CD8-positive, alpha-beta memory T cell (primary cell): ENCODE measurements at places on chromosomes 2 and 18.

GRCh38 chr2:43155851-43156411 lies 70.5 kb downstream of the ZFP36L2 start:
- H3K4me1 ChIP-seq = peaks cover 70% of the 10 kb centered on the region
- H3K4me3 ChIP-seq = no peak overlapping the region
- H3K36me3 ChIP-seq = no peaks in the 10 kb centered on the region
- no peaks in the 10 kb centered on the region for H3K27me3 ChIP-seq
- no peak overlapping the region for H3K27ac ChIP-seq

GRCh38 chr2:215363039-215363438 lies 51.2 kb downstream of the ATIC start:
- H3K27ac ChIP-seq = no peak overlapping the region
- DNase-seq = no peak
- H3K4me1 ChIP-seq = no peaks in the 10 kb centered on the region
- H3K36me3 ChIP-seq = no peaks in the 10 kb centered on the region
- no peak overlapping the region for H3K4me3 ChIP-seq

DNA sequence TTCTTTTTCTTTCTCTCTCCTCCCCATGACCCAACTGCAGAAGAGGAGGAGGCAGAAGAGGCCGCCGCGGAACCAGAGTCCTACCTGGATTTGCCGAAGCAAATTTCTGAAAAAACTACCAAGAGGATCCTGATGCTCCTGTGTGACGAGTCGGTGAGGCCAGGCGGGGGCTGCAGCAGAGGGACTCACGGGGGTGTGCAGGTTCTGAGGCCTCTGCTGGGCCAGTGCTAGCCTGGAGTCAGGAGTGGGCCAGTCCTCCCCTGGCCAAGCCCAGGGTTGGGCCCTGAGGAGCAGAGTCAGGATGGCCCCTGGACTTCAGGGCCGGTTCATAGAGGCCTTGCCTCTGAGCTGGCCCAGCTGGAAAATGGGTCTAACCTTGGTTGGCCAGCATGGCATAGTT lies 29.3 kb downstream of the OTOF start:
- H3K4me1 ChIP-seq = no peaks in the 10 kb centered on the region
- no peaks in the 10 kb centered on the region for H3K36me3 ChIP-seq
- H3K4me3 ChIP-seq = no peak overlapping the region
- H3K27me3 ChIP-seq = no peaks in the 10 kb centered on the region

- H3K27ac ChIP-seq = no peak overlapping the region
- H3K4me1 ChIP-seq = peaks cover 19% of the 10 kb centered on the region
- H3K36me3 ChIP-seq = no peaks in the 10 kb centered on the region
These were observed 48.1 kb upstream of the SIGLEC15 start for GRCh38 chr18:45777393-45777792.

DNA sequence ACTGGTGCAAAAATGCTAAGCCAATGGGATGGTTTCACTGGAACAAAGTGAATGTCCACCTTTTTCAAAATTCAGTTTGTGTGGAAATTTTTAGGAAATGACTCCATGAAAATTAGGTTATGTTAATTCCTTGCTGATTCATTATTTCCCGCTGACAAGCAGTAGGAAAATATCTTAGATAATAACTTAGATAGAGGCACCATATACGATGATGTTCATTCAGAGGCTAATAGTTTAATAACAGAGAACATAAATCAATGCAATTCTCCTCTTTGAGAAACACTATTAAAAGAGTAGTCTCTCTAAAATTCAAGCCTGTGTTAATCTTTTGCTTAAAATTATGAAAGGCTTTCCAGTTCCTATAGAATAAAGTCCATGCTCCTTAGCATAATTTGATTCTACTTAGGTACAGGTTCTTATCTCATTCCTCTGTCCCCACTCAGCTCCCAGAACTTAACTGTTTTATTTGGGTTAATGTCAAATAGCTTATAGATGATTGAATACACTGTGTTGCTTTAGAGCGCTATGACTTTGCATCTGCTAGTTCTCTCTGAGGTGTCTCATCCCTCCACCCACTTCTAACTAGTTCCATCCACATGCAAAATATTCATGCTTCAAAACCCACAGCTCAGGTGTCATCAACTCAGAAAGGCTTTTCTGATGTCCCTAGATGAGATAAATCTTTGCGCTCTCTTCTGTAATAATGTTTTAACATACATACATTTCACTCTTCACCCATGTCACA lies 503.6 kb downstream of the ERBB4 start:
- no peak overlapping the region for H3K27ac ChIP-seq
- DNase-seq = no peak
- H3K36me3 ChIP-seq = no peaks in the 10 kb centered on the region
- H3K4me1 ChIP-seq = no peaks in the 10 kb centered on the region
- no peaks in the 10 kb centered on the region for H3K27me3 ChIP-seq

- no peak overlapping the region for H3K4me3 ChIP-seq
- DNase-seq = no peak
- H3K4me1 ChIP-seq = no peaks in the 10 kb centered on the region
- no peak overlapping the region for H3K27ac ChIP-seq
- H3K36me3 ChIP-seq = no peaks in the 10 kb centered on the region
- H3K27me3 ChIP-seq = no peaks in the 10 kb centered on the region
These were observed 54.8 kb upstream of the CCDC178 start for GRCh38 chr18:33495278-33495677.

- no peaks in the 10 kb centered on the region for H3K27me3 ChIP-seq
- H3K4me3 ChIP-seq = no peak overlapping the region
- DNase-seq = peak; percentile 36
- no peaks in the 10 kb centered on the region for H3K4me1 ChIP-seq
These were observed 106.4 kb downstream of the POLE4 start for GRCh38 chr2:75064691-75065396.

GRCh38 chr2:95387358-95387757 lies 15.2 kb upstream of the FAHD2A start:
- H3K4me3 ChIP-seq = no peak overlapping the region
- no peak overlapping the region for H3K27ac ChIP-seq
- H3K27me3 ChIP-seq = no peaks in the 10 kb centered on the region
- no peaks in the 10 kb centered on the region for H3K4me1 ChIP-seq
- no peaks in the 10 kb centered on the region for H3K36me3 ChIP-seq

- DNase-seq = no peak
- peaks cover 7% of the 10 kb centered on the region for H3K4me1 ChIP-seq
- H3K4me3 ChIP-seq = no peak overlapping the region
- no peak overlapping the region for H3K27ac ChIP-seq
- H3K27me3 ChIP-seq = no peaks in the 10 kb centered on the region
These were observed 136.7 kb downstream of the LAMA3 start for GRCh38 chr18:23825978-23826405.

DNA sequence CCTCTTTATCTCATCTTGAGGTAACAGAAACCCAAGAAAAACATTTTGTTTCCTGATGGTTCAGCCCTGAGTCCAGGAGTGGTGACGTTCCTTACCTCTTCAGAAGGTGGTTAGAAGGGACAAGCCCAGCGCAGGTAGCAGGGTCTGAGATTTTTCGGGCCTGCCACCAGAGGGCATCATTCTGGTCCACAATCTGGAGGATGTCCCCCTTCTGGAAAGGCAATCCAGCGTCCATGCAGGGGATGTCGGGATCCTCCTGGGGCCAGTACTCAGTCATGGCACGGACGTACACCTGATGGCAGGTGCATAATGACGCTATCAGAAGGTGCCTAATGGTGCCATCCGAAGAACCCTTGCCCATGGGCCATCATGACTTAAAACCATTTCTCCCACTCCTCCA lies 17.7 kb downstream of the MPP4 start:
- no peaks in the 10 kb centered on the region for H3K36me3 ChIP-seq
- no peaks in the 10 kb centered on the region for H3K4me1 ChIP-seq
- H3K27me3 ChIP-seq = no peaks in the 10 kb centered on the region
- DNase-seq = no peak
- no peak overlapping the region for H3K27ac ChIP-seq

DNA sequence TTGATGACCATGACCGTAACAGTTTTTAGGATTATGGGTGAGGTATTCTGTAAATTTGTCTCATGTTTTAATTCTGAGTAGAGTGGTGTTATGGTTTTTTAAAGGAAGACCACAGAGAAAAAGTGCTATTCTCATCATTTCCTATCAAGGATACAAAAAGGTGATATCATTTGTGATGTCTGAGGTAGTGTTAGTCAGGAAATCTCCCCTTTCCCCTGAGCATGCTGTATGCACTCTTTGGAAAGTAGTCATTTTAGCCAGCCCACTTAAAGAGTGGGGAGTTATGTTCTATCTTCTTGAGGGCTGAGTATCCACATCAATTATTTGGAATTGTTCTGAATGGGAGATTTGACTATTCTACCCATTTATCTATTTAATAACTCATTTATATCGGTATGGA lies 414.2 kb upstream of the SLC14A2 start:
- H3K27ac ChIP-seq = no peak overlapping the region
- no peak for DNase-seq
- no peaks in the 10 kb centered on the region for H3K27me3 ChIP-seq
- no peaks in the 10 kb centered on the region for H3K4me1 ChIP-seq
- no peak overlapping the region for H3K4me3 ChIP-seq

DNA sequence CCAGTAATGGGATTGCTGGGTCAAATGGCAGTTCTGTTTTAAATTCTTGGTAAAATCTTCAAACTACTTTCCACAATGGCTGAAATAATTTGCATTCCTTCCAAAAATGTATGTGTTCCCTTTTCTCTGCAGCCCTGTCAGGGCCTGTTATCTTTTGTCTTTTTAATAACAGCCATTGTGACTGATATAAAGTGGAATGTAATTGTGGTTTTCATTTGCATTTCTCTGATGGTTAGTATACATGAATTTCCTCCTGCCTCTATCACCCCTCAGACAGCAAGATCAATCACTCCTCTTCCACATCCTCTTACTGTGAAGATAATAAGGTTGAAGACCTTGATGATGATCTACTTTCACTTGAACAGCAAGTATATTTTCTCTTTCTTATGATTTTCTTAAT lies 304.8 kb upstream of the FSIP2 start:
- H3K27me3 ChIP-seq = no peaks in the 10 kb centered on the region
- no peaks in the 10 kb centered on the region for H3K4me1 ChIP-seq
- no peak overlapping the region for H3K27ac ChIP-seq
- H3K4me3 ChIP-seq = no peak overlapping the region
- peak; percentile 4 for DNase-seq
- no peaks in the 10 kb centered on the region for H3K36me3 ChIP-seq

- no peak for DNase-seq
- no peaks in the 10 kb centered on the region for H3K36me3 ChIP-seq
- H3K4me3 ChIP-seq = no peak overlapping the region
- H3K27me3 ChIP-seq = no peaks in the 10 kb centered on the region
These were observed 1.9 kb downstream of the TFPI start for GRCh38 chr2:187552381-187552780.

- H3K27ac ChIP-seq = no peak overlapping the region
- no peaks in the 10 kb centered on the region for H3K27me3 ChIP-seq
- no peak for DNase-seq
- H3K36me3 ChIP-seq = peaks cover 45% of the 10 kb centered on the region
- H3K4me3 ChIP-seq = no peak overlapping the region
- peaks cover 37% of the 10 kb centered on the region for H3K4me1 ChIP-seq
These were observed 4.2 kb downstream of the ZNF513 start for GRCh38 chr2:27376151-27376865.

- H3K4me3 ChIP-seq = no peak overlapping the region
- H3K36me3 ChIP-seq = peaks cover 8% of the 10 kb centered on the region
- no peak overlapping the region for H3K27ac ChIP-seq
These were observed 13.3 kb downstream of the TUBB6 start for GRCh38 chr18:12321333-12321732.

GRCh38 chr2:208466920-208467298 lies 60.3 kb downstream of the PTH2R start:
- H3K27ac ChIP-seq = no peak overlapping the region
- H3K4me1 ChIP-seq = no peaks in the 10 kb centered on the region
- H3K4me3 ChIP-seq = no peak overlapping the region
- DNase-seq = no peak
- no peaks in the 10 kb centered on the region for H3K36me3 ChIP-seq
- H3K27me3 ChIP-seq = no peaks in the 10 kb centered on the region

DNA sequence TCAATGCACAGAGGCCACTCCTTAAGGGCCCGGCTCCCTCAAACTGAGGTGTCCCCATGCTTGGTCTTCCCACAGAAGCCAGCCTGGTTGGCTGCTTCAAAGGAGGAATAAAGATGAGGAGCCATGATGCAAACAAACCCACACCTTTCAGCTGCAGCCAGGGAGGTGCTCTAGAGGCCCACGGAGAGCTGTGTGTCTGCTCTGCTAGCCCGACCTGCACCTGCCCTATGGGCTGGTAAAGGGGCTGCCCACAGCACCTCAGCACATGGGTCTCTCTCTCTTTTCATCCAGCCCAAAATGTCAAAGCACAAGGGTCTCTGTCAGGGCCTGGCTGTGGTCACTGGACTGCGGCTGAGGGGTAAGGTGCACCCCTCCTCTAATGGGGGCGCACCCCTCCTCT lies 132.1 kb downstream of the MSH2 start:
- no peaks in the 10 kb centered on the region for H3K36me3 ChIP-seq
- no peak overlapping the region for H3K27ac ChIP-seq
- no peak for DNase-seq
- H3K4me3 ChIP-seq = no peak overlapping the region

DNA sequence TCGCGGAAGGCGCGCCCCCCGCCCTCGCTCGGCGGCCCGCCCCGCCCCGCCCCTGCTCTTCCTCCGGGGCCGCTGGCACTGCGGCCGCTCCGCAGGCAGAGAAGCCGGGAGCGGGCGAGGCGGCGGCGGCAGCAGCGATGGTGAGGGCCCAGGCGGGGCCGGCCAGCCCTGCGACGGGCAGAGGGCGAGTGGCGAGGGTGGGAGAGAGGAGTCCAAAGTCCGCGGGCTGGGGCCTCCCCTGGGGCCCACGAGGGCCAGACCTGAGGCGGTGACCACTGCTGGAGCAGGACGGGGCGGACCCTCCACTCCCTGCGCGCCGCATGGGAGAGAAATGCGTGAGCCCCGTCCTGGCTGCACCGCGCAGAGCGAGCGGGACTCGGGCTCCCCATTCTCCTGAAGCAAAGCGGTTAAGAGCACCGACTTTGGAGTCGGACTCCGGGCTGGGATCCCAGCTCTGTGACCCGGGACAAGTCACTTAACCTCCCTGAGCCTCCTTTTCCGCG lies at the start of gene VAMP5:
Gene VAMP5, plus strand, starts transcription at position 78 of the 503 bp plus-strand sequence. Its CDS starts 60 bp downstream, at position 138.
- H3K4me3 ChIP-seq = peak within 1 kb of the TSS; percentile 78
- peaks cover 51% of the 10 kb centered on the region for H3K4me1 ChIP-seq
- no peaks in the 10 kb centered on the region for H3K27me3 ChIP-seq
- H3K36me3 ChIP-seq = peaks cover 4% of the 10 kb centered on the region
- H3K27ac ChIP-seq = peak within 1 kb of the TSS; percentile 67

DNA sequence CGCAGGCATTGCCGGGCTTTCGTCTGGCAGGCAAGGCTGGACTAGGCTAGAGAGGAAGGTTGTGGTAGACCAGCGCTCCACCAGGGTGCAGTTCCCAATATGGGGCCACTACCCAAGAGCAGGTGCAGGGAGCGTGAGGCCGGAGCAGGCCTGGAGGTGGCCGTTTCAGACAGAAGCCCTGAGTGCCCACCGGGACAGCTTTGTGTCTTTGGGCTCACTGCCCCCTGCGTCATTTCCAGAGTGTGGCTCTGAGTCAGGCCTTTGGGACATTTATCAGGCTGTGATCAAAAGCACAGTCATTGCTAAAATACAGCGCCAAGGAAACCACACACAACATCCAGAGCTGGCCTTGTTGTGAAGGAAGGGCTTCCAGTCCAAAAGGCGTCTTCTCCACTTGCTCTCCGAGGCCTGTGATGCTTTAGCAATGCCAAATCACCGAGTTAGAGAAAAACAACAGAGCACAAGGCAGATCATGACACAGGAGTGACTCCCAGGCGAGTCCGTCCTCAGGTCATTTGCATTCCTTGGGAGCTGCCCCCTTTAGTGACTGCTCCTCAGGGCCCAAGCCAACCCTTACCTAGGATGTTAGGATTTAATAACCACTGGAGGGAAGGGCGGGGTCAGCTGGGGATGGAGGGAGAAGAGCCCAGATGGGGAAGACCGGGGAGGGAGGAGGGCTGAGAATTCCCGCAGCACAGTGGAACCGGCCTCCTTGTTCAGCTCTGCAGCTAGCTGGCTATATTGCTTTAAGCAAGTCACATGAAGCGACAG lies 42.3 kb downstream of the RFX8 start:
- no peaks in the 10 kb centered on the region for H3K36me3 ChIP-seq
- H3K27me3 ChIP-seq = no peaks in the 10 kb centered on the region
- no peak for DNase-seq
- no peaks in the 10 kb centered on the region for H3K4me1 ChIP-seq
